Stimulated activated CD8-positive, alpha-beta memory T cell treated with anti-CD3 and anti-CD28 coated beads, Interleukin-7, amount 100 ng/mL, for 48 hours (primary cell): ENCODE measurements at places on chromosomes 3 and 15.

GRCh38 chr3:107959550-107960154, 131.2 kb downstream of the CD47 start:
- DNase-seq, result no peak

- no peak for DNase-seq
Observed at GRCh38 chr3:131417751-131418150, 36.2 kb downstream of the NUDT16 start.

DNA sequence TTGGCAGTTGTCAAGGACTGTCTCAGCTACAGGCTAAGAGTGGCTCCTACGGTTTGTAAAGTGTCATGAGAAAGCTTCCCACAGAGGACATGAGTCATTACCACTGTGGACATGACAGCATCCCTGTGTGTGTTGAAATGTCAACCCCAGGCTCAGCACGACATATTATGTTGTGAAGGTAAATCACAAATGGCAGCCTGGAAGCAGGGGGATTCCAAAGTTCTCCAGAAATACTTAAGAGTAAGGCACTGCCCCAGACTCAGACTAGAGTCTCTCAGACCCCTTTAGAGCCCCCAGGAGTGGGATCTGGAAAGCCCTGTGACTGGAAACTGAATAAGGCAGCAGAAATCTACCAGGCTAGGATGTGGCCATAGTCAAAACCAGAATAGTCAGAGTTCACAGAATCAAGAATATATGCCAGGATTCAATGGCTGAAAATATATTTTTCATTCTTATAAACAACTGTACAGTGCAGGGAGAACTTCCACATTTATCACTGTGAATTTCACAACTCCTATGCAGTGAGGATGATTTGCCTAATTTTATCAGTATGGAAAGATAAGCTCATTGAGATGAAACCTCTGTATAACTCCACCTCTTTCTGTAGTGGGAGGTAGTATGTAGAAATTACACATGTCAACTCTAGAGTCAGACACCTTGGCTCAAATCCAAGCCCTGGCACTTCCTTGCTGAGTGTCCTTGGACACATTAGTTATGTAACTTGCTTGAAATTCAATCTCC, 237.1 kb upstream of the CFAP20DC start:
- DNase-seq, result peak; percentile 24

DNA sequence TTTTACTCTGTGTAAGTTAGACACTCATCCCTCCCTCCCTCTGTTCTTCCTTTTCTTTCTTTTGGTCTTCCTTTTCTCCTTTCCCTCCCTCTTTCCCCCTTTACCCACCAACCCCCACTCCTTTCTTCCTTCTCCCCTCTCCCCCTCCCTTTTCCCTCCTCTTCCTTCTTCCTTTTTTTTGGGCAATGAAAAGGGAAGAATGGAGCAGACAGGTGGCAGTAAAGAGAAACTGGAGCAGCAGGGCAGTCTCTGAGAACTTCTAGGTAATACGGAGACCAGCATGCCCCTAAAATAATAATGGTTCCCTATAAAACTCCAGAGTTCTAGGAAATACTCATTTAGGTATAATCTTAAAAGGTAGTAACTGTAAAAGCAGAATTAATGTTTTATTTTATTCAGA, 11.4 kb upstream of the GPR171 start:
- no peak for DNase-seq

DNA sequence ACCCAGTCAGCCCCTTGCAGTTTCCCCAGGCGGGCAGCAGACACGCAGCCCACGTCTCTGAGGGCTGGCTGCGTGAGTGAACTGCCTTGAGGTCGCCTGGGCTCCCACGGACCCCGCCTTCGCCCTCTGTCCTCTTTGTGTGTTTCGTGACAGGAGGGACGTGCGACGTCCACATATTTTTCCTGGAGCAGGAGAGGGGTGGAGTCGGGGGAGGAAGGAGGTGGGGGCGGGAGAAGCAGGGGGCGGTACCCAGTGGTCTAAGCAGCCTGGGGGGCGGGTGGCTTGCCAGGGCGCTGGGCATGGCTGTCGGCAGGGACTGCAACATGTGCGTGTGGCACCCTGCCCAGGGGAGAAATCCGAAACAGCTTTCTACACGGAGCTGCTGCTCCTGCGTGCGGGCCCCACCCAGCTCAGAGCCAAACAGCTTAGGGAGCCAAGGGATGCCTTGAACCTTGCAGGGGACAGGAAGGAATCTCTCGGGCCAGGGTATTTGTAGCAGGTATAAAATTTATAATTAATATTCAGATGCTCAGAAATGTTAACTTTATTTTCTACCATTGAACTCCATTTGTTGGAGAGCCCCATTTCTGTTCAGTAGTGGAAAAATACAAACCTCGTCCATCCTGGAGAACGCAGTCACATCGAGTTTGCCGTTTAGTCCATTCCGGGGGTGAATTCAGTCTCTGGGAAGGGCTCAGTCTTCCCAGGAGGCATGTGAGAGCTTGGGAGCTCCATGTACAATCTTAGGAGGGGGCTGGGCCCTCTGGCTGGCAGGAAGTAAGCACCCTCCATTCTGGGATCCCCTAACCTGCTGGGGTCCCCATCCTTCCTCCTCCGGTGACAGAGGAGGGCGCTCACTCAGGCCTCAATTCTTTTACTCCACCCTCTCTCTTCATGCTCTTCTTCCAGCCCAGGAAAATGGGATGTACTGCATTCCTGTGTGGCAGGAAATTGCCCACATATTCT, 79.1 kb upstream of the MEF2A start:
- DNase-seq, result no peak

DNA sequence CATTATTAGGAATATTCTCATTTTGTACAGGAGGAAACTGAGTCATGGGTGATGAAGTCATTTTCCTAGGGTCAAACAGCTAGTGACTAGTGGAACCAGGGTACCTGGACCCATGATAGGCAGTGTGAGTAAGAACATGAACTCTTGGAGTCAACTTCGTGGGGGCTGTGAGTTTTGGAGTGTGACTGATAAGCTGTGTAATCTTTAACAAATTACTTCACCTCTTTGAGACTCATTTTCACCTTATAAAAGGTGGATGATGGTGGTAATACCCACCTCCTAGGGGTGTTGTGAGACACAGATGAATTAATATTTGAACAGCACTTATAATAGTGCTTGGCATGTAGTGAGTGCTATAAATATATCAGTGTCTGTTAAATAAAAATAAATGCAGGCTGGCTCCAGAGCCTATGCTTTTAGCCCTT, 9.1 kb downstream of the SEMA6D start:
- no peak for DNase-seq

DNA sequence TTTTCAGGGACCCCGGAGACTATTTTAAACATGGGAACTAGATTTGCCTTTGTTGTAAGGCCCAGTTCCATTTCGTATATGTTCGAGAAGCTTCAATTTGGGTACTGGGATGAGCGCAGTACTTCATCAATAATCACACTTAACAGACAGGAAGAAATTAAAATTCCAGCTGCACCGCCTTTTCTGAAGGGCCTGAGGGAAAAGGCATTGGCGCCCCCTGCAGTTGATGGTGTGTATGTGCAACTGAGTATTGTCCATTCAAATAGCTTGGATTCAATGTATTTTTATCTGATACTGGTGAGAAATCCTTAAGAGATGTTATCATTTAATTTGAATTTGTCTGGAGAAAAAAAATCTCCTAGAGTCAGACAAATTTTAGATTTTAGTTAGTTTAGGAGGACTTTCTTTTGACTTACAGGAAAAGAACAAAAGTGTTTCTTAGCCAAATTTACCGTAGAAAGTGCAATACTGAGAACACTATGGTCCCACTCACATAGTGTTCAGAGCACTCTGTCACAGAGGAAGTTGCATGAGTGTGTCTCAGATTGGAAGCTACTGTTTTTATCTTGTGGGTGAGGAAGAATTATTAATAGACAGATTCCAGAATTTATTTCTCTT, 5.4 kb upstream of the ALDH1A2 start:
- DNase-seq, result peak; percentile 12

- DNase-seq, result no peak
Observed at GRCh38 chr3:140695361-140696061, 17.6 kb downstream of the TRIM42 start.

- no peak for DNase-seq
Observed at GRCh38 chr3:123644358-123644757, 59.5 kb upstream of the HACD2 start.

- DNase-seq, result no peak
Observed at GRCh38 chr3:37973246-37974054, 17.1 kb upstream of the VILL start.

DNA sequence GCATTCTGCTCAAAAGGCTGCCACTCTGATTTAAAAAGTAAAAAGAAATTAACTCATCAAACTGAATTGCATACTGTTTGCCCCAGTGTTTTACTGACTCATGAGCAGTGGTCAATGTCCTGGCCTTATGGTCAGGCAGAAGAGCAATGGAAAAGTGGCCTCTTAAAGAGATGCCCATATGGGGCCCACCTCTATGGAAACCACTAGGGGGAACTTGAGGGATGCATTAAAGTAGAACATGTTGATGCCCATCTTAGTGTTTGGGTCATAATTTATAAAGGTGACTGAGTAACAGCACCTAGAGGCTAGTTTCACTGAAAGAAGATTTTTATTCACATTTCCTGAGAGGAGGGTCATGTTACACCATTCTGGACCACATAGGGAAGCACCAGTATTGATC, 66.5 kb upstream of the RNU6-1 start:
- DNase-seq, result no peak

DNA sequence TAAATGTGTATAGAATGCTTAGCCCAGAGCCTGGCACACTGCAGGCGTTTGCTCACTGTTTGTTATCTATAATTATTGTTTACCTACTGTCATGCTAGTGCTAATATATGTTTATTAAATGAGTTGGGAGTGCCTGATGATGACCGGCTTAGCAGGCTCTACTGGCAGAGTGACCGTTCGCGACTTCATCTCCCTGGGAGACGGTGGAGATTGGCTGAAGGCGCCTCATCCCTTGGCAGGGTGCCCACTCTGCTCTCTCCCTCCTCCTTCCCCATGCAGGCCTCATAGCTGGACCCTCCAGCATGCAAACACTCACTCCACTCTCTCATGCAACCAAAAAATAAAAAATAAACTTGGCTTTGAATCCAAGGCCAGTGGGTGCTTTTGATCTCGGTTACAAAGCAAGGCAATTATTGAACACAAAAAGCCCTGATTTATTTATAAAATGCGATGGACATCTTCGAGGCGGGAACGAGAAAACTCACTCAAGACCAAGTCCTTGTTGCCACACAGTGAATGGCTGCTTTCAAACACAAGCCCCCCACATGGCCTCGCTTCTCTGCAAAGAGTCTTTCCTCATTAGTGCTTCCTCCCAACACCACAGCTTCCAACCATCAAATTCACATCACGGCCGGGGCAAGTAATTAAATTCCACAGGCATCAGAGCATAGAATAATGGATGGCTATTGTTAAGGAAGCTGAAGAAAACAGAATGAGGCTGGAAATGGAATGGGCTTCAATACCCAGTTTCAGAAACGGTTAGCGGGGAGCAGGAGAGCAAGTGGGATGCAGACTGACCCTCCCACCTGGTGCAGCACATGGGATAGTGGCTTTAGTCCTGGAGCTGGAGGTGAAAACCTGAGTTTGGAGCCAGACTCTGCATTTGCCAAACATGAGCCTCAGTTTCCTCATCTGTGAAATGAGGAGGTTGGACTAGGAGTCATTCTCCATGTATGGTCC, 135.7 kb upstream of the RAD18 start:
- no peak for DNase-seq

GRCh38 chr3:129474984-129475804, 35.2 kb downstream of the IFT122 start:
- no peak for DNase-seq
